GM12891 (cell line): ENCODE measurements at places on chromosomes 7 and 10.

- DNase-seq: no peak
These were observed 43.3 kb upstream of the MEOX2 start for GRCh38 chr7:15729746-15730145.

- no peak for DNase-seq
These were observed 64.6 kb downstream of the EBF3 start for GRCh38 chr10:129899276-129900130.

DNA sequence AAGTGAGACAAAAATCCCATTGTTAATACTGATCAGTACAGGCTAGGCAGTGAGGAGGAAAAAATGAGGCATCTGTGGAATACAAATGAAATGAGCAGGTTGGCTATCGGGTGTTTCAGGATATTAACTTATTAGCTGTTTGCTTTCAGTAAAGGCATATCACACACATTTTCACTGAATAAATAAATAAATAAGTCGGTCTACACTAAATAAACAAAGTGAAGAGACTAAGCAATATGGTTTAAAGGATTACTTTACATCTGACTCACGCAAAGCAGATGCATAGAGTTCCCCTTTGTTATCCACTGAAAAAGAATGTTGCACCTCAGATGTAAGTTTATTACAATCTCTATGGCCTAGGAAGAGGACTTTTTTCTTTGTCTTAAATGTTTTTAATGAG is 6.3 kb upstream of the SEMA3A start:
- no peak for DNase-seq

DNA sequence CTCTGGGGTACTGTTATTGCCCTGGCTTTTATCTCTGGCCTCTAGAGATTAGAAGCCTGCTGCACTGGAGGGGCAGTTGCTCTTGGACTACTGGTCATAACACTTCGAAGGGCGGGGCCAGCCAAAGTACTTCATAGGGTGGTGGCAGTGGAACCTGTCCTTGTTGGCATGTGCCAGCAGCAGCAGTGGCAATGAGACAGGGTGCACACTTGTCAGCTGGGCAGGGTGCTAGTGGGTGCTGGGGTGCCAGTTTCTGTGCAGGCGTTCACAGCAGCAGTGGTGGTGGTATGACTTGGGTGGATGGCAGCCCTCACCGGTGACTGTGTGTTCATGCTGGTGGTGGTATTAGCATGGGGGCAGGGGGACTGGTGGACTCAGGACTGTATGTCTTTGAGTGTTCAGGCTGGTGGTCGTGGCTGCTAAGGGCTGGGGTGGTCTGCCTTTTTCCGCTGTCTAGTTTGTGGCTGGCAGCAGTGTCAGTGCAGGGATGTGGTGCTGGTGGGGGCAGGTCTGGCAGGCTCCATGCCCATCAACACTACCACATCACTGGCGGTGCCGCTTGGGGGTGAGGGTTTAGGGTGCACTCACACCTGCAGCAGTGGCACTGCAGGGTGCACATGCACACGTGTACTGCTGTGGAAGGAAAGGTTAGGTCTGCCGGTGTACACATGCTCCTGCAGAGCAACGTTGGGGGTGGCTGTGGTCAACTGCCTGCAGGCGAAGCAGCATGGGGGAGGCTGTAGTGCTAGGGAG is 176.1 kb upstream of the CDC14C start:
- DNase-seq: no peak

DNA sequence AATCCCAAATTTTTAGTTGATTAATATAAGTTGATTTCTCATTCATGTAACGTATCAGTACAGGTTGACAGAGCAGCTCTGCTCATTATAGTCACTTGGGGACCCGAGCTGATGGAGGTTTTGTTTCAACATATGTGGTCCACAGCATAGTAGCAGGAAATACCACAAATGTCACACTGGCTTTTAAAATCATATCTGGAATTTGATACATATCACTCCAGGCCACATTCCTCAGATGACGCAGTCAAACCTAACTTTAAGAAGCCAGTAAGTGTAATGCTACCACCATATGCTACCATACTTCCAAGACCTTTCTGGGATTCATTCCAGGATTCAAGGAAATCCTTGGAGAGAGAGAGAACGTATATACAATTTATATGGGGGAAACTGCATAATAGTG is 156.3 kb downstream of the PHF14 start:
- no peak for DNase-seq

GRCh38 chr10:130456616-130457015 is 320.4 kb downstream of the GLRX3 start:
- no peak for DNase-seq

GRCh38 chr7:22868509-22868908 is 45.9 kb upstream of the TOMM7 start:
- no peak for DNase-seq

GRCh38 chr10:98312349-98312748 is 44.4 kb upstream of the LOXL4 start:
- DNase-seq: no peak

- no peak for DNase-seq
These were observed 72.4 kb upstream of the LOXL4 start for GRCh38 chr10:98340261-98340939.

- no peak for DNase-seq
These were observed 101.6 kb downstream of the OTUD1 start for GRCh38 chr10:23540401-23541030.
